Subcutaneous preadipocyte (primary cell): ENCODE measurements at places on chromosomes 3 and 15. TPM values are rescaled to one million over a fixed set of nuclear protein-coding genes. Genes with fewer than 3 reads are reported as not detected.

LRRN1 gene
- not detected in 2 replicates for total RNA-seq

CYP1A2 gene
- not detected in 2 replicates for total RNA-seq

WHAMM gene
- 3.7 and 4.3 TPM in 2 replicates for total RNA-seq

CCR2 gene
- total RNA-seq = not detected in 2 replicates

ANKRD63 gene
- total RNA-seq = not detected in 2 replicates

LTK gene
- total RNA-seq = 0.20 TPM in 1 of 2 replicates, not detected in the other

LRRC31 gene
- total RNA-seq = not detected in 2 replicates

IL17RD gene
- 3.1 and 3.7 TPM in 2 replicates for total RNA-seq

GABRG3 gene
- total RNA-seq = not detected in 2 replicates

CCR3 gene
- total RNA-seq = not detected in 2 replicates
